ENCODE measurements at places on chromosomes 2 and 18.

DNA sequence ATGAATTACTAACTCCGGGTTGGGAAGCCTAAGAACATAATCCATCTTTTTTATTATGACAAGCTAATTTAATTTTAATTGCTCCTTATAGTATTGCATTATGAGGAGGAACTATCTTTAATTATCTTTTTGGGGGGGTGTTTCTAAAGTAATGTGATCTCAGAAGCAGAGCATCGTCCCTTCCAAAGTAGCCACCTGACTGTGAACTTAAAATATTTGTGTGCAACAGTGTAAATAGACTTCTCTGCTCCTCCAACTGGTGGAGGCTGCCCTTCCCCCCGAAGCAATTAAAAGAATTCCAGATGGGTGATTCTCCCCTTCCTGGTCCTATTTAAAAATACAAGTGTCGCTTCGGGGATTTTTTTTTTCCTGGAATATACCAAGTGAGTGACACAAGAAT lies 55.7 kb downstream of the TCF7L1 start:
- DNase-seq: peak; percentile 56

GRCh38 chr2:121184248-121184862 lies 100.6 kb downstream of the TFCP2L1 start:
- no peak for DNase-seq

- DNase-seq: peak; percentile 31
These were observed 109.1 kb downstream of the PIK3C3 start for GRCh38 chr18:42064109-42064508.

DNA sequence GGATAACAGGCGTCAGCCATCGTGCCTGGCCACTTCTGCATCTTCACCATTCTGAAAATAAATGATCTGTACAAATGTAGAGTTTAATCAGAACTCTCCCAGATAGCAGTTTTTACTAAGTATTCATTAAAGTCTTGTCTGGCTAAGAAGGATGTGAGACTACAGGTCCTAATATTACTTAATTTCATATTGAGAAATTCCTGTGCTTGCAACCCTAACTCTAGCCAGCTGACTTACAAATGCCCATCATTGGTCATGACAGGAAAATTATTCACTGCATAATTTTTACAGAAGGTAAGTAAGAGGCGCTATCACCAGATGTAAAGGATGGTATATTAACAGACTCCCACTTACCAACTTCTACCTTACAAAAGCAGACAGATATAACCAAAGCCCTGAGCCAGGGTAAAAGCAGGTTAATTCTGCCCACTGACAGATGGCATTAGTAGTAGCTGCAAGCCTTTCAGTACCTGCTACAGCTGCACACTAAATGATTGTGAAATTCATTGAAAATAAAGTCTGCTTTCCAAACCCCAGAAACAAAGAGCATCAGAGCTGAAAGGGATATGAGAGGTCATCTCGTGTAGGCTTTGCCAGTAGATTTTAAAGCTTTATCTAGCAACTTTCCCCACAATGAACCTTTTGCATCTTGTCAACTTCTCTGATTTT lies 271.3 kb upstream of the STON1 start:
- no peak for DNase-seq

GRCh38 chr18:6721755-6722154 lies 7.8 kb upstream of the ARHGAP28 start:
- no peak for DNase-seq

- no peak for DNase-seq
These were observed 652 bp downstream of the GPC1 start for GRCh38 chr2:240435948-240436682.

GRCh38 chr2:197198890-197199289 lies 111.7 kb downstream of the ANKRD44 start:
- no peak for DNase-seq

DNA sequence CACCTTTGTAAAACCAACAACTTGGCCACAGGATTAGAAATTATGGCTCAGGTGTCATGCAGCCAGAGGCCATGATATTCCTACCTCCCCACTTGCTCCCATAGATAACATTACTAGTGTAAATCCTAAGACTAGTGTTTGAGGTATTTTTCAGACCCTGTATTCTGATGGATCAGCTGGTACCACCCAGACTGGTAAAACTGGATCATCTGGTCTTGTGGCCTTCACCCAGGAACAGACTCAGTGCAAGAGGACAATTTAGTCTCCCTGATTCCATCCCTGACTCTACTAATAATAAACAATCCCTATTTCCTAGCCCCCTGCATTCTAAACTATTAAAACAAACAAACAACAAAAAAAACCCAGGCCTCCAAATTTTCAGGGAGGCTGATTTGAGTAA lies 121.0 kb downstream of the ALPK2 start:
- no peak for DNase-seq

DNA sequence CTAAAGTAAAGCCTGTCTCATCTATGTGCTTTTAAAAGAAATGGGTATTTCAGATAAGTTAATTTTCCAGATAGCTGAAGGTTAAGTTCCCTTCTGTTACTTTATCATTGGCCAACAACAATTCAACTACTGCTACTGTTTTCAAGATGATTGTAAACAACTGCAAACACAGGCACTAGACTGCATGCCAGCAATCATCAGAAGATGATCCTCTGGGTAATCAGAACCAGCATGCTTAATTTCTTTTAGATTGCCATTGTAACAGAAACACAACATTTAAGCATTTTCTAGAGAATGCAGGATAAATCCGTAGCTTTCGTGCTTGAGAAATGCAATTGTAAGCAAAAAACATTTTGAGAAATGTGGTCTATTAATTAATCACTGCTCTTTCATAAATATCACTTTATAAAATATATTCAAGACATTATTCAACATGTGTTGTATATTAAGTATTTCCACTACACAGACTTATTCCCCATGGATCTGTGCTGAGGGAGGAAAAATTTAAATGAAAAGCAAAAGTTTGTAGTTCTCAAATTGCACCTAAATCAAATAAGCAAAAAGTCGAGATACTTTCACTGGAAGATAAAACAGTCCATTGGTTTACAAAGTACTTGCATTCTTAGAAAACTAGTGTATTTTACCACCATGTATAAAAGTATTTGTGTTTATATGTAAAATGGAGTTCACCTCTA lies 133.7 kb downstream of the ATL2 start:
- no peak for DNase-seq

DNA sequence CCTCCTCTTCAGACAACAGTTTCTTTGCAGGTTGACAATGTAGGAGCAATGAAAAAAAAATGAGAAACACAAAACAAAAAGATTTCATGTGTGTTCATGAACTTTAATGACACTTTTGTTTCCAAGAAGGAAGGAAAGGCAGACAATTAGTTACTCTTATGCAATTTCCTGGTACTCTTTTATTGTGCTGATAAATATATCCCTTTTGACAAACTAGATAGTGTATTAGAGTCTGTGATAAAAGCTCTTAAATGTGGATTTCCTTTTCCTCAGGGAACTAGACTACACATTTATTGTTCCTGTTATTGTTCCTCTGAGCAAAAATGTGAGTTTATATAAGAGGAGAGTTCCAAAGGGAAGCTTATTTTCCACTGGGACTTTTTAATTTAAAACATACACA lies 188.7 kb upstream of the NRXN1 start:
- no peak for DNase-seq

DNA sequence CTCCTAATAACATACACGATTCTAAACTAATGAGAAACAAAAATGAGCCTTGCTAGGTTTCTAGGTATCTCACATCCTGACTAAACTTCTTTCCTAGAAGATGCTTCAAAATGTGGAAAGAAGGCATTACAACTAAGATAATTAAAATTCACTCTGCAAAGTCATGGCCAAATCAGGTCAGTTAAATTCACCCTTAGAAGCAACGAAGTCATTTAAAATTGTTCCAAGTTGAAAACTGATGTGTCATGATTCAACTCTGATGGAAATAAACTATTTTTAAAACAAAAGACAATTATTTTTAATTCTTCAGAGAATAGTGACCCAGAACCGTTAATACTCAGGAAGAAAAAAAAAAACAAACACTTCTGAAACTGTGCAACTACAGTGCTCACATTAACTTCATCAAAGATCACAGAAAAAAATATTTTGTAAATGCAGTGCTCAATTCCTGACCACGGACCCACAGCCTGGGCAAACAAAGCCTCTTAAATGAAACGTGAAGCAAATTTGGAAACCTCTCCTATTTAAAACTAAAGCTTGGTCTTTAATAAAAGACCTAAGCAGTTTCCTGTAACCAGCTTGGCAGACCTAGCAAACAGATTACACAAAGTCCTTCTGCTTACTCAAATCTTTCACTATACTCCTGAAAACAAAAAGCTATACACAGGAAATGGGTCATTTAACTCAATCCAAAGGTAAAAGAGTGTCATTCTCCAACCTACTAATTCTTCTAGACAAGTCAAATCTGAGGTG lies 39.0 kb downstream of the CHN1 start:
- DNase-seq: no peak

DNA sequence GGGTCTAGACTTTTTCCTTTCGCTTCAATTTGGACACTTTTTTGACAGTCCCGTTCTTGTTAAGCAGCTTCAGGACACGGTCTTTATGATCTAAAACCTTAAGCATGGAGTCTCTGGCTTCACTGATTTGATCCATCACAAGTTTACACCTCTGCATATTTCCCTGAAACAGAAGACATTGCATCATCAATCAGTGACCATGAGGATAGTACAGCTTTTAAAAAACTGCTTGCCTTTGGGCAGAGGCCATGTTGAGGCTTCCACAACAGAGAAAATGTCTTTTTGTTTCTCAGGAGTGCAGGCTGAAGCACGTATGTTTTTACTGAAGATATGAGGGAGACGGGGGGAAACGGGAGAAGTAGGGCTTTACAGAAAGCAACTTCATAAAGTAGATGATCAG lies 56.2 kb upstream of the AMMECR1L start:
- no peak for DNase-seq

DNA sequence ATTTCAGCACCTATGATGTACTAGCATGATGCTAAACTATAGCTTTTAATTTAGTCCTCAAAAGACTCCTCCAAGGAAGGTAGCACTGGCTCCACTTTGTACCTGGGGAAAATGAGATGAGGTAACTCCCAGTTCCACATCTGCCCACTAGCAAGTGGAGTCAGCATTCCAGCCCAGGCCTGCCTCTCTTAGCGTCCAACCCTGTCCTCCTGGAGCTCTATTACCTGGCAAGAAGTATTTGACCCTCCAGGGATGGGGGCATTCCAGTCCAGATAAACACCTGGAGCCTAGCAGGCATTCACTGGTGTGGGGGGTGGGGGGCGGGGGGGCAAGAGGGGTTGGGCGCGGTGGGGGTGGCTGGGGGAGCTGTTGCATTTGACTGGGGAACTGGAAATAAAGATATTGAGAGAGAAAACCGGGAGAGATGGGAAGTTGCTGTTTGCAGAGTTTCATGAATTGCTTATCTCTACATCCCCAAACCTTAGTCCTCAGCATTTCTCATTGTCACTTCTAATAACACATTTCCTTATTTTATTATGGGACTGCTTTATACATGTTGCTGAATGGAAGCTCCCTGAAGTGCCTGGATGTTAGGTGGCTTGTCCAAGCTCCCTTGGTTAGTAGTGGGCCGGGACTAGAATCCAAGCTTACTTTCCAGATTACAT lies 22.0 kb upstream of the FZD5 start:
- no peak for DNase-seq

GRCh38 chr2:112199188-112199587 lies 55.7 kb downstream of the ZC3H8 start:
- DNase-seq: no peak

DNA sequence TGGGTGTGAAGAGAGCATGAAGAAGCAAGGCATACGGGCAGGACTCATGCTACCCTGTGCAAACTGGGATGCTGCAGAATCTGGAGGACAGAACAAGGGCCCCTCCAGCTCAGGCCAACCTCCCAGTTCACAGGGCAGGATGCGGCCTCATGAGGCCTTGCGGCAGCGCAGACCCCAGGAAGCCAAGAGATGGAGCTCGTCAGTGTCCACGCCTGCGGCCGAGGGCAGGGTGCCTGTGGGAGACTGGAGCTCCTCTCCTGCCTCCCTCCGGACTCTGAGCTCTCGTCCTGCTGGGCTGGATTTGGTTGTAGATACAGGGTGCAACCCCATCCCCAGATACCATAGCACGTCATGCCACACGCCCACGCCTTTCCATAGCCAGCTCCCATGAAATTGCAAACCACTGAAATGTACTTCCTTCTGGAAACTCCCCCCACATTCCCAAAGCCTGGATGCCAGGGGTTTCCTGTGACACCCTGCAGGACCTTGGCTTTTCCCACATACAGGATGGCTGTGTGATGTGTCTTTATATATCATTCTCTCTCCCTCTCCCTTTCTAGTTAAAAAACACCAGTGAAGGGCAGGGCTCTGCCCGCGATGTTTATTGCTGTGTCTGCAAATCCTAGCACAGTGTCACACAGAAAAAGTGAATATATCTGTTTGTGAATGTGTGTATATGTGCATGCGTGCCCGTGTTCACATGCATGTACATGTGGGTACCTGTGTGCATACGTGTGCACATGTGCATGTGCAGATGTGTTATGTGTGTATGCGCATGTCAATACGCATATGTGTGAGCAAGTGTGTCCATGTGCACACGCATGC lies 12.3 kb upstream of the SNTG2 start:
- DNase-seq: peak; percentile 71

- no peak for DNase-seq
These were observed 61.5 kb upstream of the NEDD4L start for GRCh38 chr18:57982372-57983021.

GRCh38 chr18:50372743-50373142 lies 2.1 kb upstream of the SKA1 start:
- no peak for DNase-seq

GRCh38 chr2:27893006-27893405 lies 2.5 kb downstream of the BABAM2 start:
- no peak for DNase-seq
